Renal cortical epithelial cell (primary cell): ENCODE measurements at places on chromosomes 2 and 18. TPM values are rescaled to one million over a fixed set of nuclear protein-coding genes. Genes with fewer than 3 reads are reported as not detected.

- DNase-seq, result no peak
Observed at GRCh38 chr2:31137211-31138036, 816 bp downstream of the GALNT14 start.

DNA sequence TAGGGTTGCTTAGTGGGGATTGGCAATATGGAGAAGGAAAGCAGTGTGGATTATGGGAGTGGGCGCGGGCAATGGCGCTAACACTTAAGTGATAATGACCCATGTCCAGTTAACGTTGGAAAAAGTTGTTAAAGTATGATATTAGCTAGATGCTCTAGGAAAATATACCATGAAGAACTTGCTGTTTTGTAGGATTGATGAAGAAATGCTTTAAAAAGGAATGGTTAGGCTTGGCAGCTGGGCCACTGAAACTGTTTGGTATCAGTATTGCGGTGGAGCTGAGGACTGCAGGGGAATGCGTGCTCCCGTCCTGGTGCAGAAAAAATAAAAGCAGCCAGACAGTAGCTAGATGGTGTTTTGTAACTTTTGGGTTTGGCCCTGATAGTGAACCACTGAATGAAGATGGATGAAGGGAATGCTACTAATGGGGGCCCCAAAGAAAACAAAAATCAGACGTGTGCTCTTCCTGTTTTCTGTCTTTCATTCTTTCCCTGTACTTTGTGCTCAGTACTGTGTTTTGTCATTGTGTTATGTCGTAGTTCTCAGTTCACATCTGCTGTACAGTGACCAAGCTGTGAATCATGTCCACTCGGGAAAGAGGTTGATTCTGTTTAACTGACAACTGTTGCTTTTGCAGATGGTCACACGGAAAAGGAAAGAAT is 999 bp downstream of the INSIG2 start:
- DNase-seq, result peak; percentile 45

DNA sequence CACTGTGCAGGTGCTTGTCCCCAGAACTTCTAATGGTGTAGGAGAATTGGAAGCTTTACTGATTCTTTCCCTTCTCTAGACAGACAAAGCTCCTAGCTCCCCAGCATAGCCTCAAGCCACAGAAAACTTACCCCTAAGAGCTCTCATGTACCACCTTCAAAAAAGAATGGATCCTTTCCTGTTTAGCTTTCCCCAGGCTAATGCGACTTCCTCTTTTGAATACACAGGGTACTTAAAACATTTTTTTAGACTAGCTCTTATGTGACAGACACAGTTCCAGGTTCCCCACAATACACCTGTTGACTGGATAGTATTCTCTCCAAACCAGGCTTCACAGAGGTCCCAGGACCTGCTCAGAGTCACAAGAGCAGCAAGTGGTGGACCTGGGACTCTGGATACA is 8.3 kb downstream of the CTAGE1 start:
- no peak for DNase-seq

DNA sequence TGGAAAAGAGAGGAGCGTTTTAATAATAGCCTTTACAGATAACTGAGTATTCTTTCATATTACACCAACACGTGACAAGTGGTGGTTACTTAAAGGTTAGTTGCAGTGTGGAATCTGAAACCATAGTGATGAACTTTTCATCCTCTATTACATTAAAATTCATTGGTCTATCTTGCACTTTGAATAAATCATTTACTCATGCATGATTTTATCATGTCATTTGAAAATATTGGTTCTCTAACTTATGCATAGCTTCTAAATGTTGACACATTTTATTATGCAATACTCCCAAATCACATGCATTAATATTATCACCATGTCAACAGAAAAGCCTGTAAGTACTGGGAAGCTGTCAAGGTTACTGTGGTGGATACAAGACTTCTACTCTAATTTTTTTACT is 1432.2 kb downstream of the LRP1B start:
- DNase-seq, result peak; percentile 15

DNA sequence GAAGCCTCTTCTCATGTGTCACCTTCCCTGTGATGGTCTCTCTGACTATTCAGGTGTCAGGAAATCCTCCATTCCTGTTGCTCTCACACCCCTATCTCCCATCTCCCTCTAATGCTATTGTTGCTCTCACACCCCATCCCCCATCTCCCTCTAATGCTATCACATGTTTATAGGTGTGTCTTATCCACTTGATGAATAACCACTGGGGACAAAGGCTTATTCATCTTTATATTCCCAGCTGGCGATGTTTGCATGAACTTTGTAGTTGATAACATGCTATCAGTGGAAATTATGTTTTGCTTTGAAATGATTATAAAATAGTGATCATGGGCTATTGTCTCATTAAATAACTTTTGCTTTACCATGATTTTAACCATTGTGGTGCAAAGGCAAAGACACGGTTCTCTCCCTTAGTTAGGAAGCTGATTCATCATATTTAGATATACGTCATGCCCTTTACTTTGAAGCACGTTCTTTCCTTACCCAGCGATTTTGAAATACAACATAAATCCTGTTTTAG is 220.5 kb downstream of the PMAIP1 start:
- DNase-seq, result no peak

DNA sequence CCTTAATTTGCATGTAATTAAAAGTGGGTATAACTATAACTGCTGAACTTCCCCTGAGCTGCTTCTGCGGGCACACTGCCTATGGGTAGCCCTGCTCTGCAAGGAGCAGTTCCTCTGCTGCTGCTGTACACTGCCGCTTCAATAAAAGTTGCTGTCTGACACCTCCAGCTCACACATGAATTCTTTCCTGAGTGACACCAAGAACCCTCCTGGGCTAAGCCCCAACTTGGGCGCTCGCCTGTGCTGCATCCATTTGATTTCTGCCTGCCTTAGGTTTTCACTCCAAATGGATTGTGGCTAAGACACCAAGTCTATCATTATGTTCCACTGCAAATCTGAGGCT is 215.7 kb downstream of the ANAPC1 start:
- DNase-seq, result no peak

DNA sequence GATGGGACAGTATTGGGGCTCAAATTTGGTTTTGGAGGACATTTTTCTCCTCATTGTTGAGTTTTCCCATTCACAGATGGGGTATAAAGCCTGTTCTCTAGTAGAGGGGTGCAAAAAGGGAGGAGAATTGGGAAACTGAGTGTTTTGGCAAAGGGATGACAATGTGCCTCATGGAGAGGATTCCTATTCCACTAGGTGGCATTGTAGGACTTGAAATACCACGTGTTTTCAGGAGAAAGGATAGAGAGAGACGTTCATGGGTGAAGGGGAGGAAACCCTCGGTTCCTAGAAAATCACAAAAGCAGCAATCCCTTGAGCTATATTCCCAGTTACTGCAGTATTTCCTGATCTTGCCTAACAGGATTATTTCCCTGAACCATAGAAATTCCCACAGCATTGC is 113.7 kb upstream of the SRD5A2 start:
- no peak for DNase-seq

The ASB18 gene
- not detected in 2 replicates for total RNA-seq

The KIAA2012 gene
- total RNA-seq, result not detected in 2 replicates

The ARHGAP25 gene
- total RNA-seq, result 0.35 and 1.2 TPM in 2 replicates

The IL36RN gene
- 0.69 TPM in 1 of 2 replicates, not detected in the other for total RNA-seq
